H54 (cell line): ENCODE measurements at places on chromosomes 12 and 14.

GRCh38 chr12:59603754-59604153 lies 7.9 kb downstream of the SLC16A7 start:
- DNase-seq = no peak

- DNase-seq = no peak
Observed at GRCh38 chr12:99146185-99146584, 501.1 kb downstream of the APAF1 start.

GRCh38 chr12:82730953-82731459 lies 44.3 kb downstream of the TMTC2 start:
- DNase-seq = no peak

GRCh38 chr14:34277191-34277590 lies 184.8 kb downstream of the SPTSSA start:
- DNase-seq = no peak

- DNase-seq = no peak
Observed at GRCh38 chr12:66661357-66661756, 17.5 kb downstream of the GRIP1 start.

- no peak for DNase-seq
Observed at GRCh38 chr12:24012528-24012927, 63.1 kb upstream of the SOX5 start.
